Peyer's patch (tissue), 4 donors: ENCODE measurements at places on chromosomes 2 and 18. TPM values are rescaled to one million over a fixed set of nuclear protein-coding genes. Genes with fewer than 3 reads are reported as not detected.

DNA sequence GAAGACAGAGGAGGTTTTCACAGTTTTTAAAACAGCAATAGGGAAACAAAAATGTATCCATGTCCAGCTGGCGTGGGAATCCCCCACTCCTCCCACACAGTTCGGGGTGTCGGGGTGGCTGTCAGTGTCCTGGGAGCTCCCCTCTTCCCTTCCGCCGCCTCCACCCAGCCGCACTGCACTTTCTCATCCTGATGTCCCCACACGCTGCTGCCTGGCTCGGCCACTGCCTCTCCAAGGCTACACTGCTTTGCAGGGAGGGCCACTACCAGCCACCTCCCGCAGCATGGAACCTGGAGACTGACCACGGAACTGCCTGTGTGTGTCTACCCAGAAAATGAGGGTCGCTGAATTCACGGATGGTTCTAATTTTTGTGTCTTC is 138.7 kb upstream of the CTDP1 start:
- DNase-seq = peak; percentile 38

CCDC85A gene
- total RNA-seq = not detected

DNA sequence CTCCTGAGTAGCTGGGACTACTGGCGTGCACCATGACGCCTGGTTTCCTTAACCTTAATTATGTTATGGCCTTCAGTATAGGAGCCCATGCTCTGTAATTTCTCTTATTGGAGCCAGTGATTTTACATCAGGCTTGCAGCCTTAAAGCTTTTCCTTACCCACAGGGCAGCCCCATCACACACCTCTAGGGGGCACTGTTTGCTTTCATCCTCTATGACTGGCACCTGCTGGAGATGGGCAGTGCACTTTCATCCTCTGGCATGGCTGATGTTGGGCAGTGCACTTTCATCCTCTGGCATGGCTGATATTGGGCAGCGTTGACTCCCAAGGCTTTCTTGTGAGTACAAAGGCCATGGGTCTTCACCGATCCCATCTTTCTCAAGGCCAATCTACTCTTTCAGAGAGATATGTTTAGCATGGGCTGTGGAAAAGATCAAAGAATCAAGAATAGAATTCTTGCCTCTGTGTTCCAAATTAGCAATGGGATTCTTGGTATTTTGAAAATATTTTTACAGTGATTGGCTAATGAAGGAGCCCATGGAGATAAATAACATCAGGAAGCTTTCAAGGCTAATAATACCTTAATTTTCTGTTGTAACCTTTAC is 80.7 kb upstream of the MEX3C start:
- no peak for DNase-seq

DNA sequence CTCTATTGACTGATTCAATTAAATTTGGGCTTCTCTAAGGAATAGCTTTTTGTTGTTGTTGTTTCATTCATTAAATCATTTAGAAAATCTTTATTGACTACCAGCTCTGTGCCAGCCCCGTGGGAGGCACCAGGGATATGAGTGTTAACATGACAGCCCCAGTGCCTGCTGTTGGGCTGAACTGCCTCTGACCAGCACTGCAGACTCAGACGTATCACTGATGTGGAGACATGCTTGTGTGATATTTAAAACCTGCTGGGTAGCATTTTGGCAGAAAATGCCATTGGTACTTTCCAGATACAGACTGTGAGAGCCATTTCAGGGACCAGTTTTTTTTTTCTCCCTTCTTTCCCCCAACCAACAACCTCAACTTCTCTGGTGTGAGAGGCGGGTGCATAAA is 38.6 kb upstream of the KCNF1 start:
- no peak for DNase-seq

DNA sequence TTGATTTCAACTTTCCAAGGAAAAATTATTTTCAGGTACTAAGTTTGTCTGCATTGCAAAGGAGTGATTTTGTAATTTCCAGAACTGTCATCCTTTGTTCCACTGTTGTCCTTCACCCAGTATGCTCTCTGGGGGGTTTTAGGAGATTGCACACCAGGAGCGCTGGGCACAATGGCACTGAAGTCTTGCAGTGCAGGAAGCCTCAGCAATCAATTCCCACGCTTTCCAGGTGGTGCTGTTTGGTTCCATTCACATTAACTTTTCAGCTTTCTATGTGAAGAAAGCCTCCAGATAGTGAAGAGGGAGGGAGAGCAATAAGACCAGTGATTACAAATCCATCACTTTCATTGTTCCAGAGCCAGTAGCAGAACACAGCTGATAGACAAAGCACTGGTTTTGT is 344.0 kb upstream of the VWC2L start:
- DNase-seq = no peak

GRCh38 chr2:26807788-26808460 is 22.1 kb downstream of the CENPA start:
- DNase-seq = no peak

- no peak for DNase-seq
Measured at GRCh38 chr2:134582547-134582899, 136.3 kb downstream of the TMEM163 start.

KYNU gene
- 2.1 TPM for total RNA-seq

SFTPB gene
- 1.7 TPM for total RNA-seq

DNA sequence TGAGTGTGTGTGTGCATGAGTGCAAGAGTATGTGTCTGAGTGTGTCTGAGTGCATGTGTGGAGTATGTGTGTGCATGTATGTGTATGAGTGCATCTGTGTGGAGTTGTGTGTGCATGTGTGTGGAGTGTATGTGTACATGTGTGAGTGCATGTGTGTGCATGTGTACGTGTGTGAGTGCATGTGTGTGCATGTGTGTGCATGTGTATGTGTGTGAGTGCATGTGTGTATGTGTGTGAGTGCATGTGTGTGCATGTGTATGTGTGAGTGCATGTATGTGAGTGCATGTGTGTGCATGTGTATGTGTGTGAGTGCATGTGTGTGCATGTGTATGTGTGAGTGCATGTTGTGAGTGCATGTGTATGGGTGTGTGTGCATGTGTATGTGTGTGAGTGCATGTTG is 23.7 kb downstream of the TOGARAM2 start:
- DNase-seq = no peak

- DNase-seq = no peak
Measured at GRCh38 chr18:23181547-23181946, 46.3 kb downstream of the CABLES1 start.

GRCh38 chr2:72527424-72527823 is 298.4 kb downstream of the EXOC6B start:
- no peak for DNase-seq

DNA sequence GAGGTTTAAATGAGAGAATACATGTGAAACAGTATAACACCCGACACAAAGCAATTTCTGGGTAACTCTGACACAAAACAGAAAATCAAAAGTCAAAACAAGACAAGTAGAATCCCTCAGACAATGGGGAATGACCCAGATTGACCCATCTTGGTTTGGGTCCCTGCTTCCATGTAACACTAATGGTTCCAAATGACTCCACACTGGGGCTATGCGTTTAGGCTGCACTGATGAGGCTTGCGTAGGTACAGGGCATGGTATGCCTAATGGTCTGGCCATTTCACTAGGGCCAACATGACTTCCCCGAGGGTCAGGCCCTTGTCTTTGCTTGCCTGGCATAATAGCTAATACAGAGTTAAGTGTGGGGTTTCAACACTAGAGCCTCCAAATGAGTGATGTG is 27.2 kb upstream of the NFE2L2 start:
- DNase-seq = no peak

DNA sequence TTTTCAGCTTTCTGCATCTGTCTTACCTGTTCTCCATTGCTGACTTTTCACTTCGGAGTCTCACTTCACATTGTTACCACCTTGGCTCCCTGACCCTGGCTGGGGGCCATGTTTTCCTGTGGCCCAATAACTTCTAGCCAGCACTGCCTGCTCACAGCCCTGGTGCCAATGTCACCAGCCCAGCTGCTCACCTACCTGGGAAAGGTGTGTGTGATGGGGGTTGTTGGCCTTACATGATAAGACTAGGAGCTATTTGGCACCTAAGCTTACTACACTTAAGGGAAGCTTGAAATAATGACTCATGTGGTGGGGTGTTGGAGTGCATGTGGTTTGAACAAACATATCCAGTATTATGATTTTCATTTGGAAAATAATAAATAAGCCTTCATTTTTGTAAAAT is 37.5 kb upstream of the PGAP1 start:
- no peak for DNase-seq

DNA sequence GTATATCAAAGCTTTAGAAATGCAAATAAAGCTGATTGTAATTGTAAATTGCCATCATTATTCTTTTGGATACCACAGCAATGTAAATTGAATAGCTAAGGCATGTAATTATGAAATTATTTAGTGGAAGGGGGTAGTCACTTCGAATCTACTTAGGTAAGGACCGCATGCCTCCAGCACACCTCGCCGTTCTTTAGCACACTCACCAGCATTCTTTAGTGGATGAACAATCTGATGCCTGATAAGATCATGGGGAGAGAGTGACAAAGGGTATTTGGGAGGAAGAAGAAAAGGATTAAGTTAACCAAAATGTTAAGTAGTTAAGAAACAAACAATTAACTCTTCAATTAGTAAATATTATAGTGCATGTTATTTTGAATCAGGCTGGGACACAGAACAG is 46.4 kb upstream of the DSC1 start:
- no peak for DNase-seq

GRCh38 chr2:48065096-48065495 is 158.8 kb upstream of the FBXO11 start:
- no peak for DNase-seq

GRCh38 chr2:58562276-58562675 is 321.2 kb upstream of the FANCL start:
- no peak for DNase-seq

DNA sequence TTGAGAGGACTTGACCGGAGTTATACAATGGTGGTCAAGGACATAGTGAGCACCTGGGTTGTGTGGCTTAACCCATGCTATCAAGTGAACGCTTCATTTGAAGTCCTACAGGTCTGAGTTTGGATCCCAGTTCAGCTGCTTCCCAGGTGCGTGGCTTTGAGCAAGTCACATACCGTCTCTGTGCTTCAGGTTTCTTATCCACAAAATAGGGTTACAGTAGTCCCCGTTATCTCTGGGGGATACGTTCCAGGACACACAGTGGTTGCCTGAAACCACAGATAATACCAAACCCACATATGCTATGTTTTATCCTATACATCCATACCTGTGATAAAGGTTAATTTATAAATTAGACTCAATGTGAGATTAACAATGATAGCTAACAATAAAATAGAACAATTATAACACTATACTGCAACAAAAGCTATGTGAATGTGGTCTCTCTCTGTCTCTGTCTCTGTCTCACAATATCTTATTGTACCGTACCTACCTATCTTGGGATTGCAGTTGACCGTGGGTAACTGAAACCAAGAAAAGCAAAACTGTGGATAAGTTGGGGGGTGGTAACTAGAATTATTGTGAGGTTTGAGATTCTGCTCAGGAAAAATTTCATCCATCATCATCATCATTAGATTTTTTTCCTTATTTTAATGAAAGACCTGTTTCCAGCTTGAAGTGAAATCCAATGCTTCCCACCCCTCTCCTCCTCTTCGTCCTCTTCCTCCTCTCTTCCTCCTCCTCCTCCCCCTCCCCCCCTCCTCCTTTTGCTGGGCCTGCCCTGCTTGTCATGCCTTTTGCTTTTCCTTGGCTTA is 22.7 kb downstream of the LBH start:
- no peak for DNase-seq

GRCh38 chr2:204344119-204344518 is 201.2 kb upstream of the PARD3B start:
- no peak for DNase-seq

LRRC30 gene
- not detected for total RNA-seq

TBR1 gene
- total RNA-seq = not detected

GRCh38 chr18:65544701-65545100 is 206.1 kb upstream of the CDH7 start:
- no peak for DNase-seq

PTRHD1 gene
- total RNA-seq = 20.6 TPM

DNA sequence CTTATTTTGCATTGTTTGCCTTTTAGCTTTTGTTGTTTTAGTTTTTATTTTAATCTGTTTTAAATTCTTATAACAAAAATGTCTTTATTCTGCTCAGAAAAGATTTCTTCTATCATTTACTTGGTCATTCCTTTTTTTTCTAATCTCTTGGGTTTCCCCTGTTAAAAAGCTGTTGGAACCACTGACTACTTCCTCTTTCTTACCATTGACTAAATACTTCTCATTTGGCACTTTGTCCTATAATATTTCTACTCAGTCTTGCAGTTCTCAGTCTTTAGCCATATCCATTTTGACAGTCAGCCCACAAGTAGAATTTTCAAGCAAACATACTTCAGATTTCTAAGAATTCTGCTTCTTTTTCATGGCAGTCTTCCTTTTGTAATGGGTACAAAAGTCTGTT is 567.2 kb downstream of the SATB2 start:
- no peak for DNase-seq

- DNase-seq = no peak
Measured at GRCh38 chr2:18659915-18660314, 70.5 kb upstream of the NT5C1B start.

SPATA3 gene
- total RNA-seq = not detected

- DNase-seq = no peak
Measured at GRCh38 chr2:176240301-176240700, 28.9 kb upstream of the MTX2 start.

NGEF gene
- total RNA-seq = 88.1 TPM

DNA sequence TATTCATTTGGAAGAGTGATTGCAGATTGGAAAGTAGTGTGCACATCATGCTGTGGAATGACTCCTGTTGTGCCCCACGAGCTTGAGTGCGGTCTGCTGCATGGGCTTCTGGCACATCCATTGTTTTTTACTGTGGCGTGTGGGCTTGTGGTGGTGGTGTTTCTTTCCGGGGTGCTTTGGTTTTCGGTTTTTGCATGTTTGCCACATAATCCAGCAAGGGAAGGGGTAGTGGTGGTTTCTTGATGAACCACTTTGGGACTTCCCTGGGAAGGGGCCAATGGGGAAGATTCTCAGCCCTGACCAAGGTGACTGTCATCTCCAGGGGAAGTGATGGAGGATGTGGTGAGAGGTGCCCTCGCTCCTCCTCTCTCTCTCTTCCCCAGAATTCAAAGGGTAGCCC is 57.0 kb downstream of the COA5 start:
- no peak for DNase-seq
